AG04449 (cell line): ENCODE measurements at places on chromosomes 1 and 21.

- no peak for DNase-seq
Measured at GRCh38 chr1:9269078-9269501, 23.6 kb upstream of the SPSB1 start.

- DNase-seq: no peak
Measured at GRCh38 chr1:178487070-178487615, 9.6 kb downstream of the CLEC20A start.

- no peak for DNase-seq
Measured at GRCh38 chr1:45067806-45068205, 55.8 kb downstream of the UROD start.

DNA sequence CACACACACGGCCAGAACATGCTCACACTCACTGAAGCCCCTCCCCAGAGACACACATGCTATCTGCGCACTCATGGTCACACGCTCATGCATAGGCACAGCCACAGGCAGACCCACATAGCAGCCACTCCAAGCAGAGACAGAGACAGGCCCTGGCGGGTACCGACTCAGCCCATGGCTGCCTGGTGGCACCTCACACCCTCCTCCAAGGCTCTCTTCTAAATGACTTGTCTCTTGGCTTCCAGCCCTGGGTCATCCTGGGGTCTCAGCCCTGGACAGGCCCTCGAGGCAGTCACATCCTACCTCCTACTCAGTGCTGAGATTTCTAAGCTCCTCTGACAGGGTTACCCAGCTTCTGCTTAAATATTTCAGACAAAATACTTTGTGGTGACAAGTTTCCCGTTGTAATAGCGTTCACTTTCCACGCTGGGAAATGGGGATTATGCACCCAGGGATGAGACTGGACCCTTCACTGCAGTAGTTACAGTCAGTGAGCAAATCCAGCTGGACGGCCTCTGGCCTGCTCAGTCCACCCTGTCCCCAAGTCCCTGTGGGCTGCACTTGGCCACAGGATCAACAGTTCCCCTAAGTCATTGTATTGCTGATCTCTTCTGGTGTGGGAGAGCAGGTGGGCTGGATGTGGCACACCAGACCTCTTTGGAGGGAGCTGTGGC, 2.9 kb upstream of the NFASC start:
- DNase-seq: no peak

GRCh38 chr1:157199421-157199755, 61.2 kb upstream of the ETV3 start:
- no peak for DNase-seq

GRCh38 chr1:147878022-147878421, 24.6 kb upstream of the GJA8 start:
- DNase-seq: no peak

DNA sequence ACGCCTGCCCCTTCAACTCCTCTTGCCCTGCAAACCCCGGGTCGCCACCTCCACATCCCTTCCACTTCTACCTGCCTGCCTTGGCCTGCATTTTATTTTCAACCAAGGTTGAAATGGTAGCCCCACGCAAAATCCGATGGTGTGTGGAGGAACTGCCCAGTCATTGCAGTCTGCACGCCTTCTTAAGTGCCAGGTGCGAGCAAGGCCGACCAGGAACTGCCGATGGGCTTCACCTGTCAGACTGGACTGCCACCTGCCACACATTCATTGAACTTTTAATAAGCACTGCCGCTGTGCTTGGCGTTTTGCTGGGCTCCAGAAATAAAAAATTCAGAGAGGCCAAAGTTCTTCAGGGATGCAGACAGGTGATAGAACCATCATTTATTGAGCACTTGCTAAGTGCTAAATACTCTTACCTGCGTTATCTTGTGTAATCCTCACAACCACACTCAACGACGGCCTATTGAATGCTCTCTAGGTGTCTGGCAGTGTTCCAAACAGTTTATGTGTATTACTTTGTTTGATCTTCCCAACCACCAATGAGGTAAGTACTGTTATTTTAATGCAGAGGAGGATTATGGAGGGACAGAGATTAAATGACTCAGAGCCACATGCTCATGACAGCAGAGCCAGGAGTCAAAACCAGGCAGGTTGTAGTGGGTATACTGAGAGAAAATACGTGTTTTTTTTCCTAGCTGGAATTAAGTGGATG, 36.2 kb downstream of the CACHD1 start:
- no peak for DNase-seq

- no peak for DNase-seq
Measured at GRCh38 chr1:94590203-94591137, 48.9 kb upstream of the F3 start.
